ENCODE measurements at places on chromosomes 5 and 9.

DNA sequence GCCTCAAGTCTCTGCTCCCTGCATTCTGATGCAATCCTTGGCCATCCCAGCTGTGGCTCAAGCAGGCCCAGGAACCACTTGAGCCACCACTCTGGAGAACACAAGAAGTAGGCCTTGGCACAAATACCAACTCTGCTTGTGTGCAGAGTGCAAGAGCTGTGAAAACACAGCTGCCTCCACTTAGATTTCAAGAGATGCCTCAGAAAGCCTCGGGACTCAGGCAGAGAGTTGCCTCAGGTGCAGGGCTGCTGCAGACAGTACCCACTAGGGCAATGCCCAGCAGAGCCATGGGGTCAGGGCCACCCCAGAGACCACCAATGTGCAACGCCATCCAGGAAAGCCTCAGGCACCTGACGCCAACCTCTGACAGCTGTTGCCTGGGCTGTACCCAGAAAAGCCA is 82.4 kb downstream of the FREM1 start:
- DNase-seq: no peak

DNA sequence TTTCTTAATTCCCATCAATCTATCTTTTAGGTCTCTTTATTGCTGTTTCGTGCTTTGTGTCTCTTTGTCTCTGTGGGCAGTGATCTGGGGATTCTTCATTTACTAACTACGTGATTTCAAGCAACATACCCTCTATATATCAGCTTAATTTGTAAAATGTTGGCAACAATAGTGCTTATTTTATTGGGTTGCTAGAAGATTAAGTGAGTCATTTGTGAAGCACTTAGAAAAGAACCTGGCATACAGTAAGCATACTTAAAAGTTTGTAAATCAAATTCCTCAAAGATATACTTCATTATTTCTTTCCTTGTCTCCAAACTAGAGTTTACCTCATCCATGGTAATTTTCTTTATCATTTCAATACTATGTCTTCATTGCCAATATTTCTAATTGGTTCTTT is 669.7 kb downstream of the MAT2B start:
- no peak for DNase-seq

DNA sequence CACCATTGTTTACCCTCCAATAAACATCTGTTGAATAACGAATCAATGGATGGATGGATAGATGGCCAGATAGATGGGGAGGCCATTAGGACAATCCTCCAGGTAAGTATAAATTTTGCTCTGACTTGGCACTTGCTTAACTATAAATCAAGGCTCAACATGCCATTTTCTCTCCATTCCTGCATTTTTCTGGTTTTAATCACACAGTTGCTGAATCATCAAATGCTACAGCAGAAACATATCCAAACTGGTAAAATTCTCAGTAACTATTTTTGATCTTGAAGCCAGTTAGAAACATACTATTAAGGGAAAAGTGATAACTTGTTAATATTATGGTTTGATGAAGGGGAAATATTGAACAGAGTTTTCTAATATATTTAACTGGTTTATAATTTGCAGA is 71.5 kb upstream of the MTAP start:
- DNase-seq: no peak

DNA sequence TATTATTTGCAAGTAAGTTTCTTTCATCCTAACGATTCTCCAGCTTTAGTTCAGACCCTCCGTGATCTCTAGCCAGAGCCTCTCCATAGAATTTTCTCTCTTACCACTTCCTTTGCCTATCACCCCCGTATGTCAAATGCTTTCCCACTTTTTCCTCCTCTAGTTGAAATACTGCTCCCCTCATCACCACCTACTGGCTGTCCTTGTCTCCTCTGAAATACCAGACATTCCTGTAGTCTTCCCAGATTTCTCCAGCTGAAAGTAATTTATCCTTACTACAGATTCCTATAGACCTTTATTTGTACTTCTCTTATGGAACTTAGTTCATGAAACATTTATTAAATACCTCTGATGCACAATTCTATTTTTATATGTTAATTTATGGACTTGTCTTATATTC is 36.0 kb upstream of the GLIPR2 start:
- no peak for DNase-seq

DNA sequence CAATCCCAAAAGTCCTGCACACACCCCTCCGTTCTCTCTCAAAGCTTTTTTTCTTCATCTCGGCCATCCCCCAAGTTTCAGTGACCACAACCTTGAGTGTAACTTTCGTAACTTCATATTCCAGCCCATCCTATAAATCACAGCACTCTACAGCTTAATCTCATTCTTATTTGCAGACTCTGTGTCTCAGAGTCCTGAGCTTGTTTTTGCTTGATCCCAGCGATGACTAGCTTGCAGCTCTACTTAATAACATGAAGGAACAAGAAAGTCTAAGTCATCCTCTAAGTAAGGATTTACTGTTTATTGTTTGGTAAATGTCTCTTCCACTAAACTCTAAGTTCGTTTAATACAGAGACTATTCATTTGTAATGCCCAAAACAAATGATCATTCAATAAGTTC is 2.6 kb upstream of the SPDL1 start:
- no peak for DNase-seq

- no peak for DNase-seq
Observed at GRCh38 chr5:36870399-36871040, 6.0 kb upstream of the NIPBL start.

DNA sequence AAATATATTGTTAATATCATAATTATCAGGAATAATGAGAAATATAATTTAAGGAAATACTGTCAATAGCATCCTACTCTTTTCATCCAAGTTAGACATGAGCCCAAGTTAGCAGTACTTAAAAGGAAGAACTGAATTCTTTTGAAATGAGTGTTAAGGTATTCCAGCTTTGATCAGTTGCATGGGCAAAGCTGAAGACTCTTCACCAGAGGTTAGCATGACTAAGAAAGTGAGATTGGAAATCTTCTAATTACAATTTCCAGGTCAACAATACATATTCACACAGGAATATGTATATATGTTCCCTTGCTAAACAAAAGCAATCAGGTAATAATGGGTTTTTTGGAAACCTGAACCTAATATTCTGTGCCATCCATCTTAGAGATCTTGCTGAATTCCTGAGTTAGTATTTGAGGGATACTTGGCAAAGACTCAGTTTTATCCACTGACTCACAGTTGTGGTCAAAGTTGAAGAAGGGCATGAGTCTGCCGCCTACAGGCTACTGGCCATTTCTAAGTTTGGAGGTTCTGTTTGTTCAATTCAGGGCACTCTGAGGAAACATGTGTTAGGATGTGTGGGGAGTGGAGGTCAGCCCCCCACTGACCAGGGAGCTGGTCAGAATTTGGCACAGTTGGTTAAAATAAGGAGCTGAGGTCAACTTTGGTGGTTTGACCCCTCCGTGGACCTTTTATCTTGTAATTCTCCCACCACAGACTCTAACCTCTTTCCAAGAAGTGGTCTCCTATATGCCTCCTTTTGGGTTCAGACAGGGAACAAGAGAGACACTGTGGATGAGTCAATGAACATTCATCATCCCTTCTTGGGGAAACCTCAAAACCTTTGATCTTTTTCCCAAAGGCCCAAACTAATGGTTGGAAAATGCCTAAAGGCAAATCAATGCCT is 118.3 kb downstream of the PIK3R1 start:
- no peak for DNase-seq

DNA sequence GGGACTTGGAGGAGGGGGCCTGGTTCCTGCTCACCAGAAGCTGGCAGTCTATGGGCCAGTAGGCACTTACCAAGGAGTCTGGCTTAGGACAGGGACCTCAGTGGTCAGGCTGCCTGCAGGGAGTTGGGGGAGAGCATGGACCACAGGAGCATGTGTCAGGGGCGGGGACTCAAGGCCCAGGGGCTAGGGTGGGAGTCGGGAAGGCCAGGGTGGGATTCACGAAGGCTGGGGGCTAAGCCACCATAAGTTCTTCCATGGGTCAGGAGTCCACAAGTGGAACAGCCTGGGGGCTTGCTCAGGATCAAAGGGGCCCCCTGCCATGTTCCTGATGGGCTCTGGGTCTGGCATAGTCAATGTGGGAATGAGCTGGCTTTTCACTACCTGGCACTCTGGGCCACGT is 11.5 kb upstream of the SLC25A48 start:
- DNase-seq: no peak

- DNase-seq: no peak
Observed at GRCh38 chr5:166382031-166382430, 1909.4 kb upstream of the WWC1 start.

DNA sequence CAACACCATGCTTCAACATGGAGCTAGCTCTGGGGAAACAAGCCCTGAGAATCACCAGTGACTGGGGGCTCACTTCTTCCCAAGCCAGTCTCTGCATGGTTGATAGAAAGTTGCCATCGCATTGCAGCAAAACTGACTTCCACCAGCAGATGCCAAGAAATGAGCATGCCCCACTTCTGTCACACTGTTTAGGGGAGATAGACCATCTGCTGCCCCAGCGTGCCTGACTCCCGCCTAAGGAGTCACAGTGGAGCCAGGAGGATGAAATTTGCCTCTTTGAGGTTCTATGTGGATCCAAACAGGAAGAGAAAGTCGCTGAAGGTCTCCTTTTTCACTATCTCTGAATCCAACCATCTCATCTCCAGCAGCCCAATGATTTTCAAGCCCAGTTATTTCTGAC is 116.7 kb upstream of the SLIT3 start:
- DNase-seq: no peak

- DNase-seq: no peak
Observed at GRCh38 chr9:136857581-136858412, 5.7 kb downstream of the MAMDC4 start.

DNA sequence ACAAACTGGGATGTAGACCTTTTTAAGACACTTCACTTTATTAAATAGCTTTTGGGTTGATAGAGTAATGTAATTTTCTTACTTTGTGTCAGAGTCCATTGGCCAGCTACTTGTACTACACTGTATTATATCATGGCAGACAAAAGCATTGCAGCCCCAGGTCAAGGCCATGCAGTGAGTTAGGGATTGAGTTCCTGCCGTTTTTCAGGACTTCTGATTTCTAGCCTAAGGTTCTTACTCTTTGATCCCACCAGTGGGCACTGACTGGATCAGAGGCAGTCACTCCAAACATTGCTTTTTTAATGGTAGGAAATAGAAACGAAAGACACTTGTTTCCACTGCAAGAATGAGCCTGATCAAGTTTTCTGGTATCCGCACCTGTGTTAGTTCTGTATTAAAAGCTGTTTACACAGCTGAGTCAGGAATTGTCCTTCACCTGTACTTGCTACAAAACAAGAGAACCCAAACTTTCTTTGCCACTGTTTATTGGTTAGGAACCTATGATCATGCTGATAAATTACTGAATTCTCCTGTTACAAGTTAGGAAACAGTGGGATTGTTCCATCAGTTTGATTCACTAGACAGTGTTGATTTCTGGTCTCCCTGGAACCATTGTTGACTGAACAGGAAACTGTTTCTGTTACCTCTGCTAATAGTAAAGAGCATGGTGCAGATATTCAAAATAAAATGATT is 22.1 kb downstream of the LRRC70 start:
- DNase-seq: no peak

GRCh38 chr5:110085826-110086225 is 396.1 kb downstream of the MAN2A1 start:
- DNase-seq: no peak

- DNase-seq: no peak
Observed at GRCh38 chr5:38462976-38463633, 93.3 kb downstream of the LIFR start.

- no peak for DNase-seq
Observed at GRCh38 chr5:140235791-140236551, 61.0 kb downstream of the CYSTM1 start.

DNA sequence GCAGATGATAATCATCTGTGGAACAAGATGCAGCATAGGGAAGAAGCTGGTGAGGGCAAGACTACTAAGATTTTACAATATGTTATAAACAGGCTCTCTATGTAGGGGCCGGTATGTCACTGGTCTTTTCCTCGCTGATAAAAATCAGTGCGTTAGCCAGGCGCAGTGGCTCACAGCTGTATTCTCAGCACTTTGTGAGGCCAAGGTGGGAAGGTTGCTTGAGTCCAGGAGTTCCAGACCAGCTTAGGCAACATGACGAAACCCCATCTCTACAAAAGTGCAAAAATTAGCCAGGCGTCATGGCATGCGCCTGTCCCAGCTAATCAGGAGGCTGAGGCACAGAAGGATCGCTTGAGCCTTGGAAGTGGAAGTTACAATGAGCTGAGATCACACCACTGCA is 135.9 kb downstream of the TUSC1 start:
- DNase-seq: no peak

DNA sequence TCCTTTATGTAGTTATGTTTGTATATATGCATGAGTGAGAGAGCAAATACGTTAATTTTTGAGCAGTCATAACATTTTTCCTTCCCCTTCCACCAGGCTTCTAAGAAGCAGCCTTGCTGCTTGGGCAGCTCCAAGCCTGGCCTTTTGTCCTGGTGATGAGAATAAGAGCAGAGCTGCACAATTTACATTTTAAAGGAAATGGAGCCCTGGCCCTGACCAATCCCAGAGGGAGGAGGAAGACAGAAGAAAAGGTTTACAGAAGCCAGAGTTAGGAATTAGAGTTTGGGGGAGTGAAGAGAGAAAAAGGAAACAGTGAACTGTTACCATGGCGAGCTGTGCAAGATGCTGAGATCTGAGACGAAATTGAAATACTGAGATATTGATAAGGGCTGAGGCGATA is 25.3 kb upstream of the EFNA5 start:
- DNase-seq: no peak

DNA sequence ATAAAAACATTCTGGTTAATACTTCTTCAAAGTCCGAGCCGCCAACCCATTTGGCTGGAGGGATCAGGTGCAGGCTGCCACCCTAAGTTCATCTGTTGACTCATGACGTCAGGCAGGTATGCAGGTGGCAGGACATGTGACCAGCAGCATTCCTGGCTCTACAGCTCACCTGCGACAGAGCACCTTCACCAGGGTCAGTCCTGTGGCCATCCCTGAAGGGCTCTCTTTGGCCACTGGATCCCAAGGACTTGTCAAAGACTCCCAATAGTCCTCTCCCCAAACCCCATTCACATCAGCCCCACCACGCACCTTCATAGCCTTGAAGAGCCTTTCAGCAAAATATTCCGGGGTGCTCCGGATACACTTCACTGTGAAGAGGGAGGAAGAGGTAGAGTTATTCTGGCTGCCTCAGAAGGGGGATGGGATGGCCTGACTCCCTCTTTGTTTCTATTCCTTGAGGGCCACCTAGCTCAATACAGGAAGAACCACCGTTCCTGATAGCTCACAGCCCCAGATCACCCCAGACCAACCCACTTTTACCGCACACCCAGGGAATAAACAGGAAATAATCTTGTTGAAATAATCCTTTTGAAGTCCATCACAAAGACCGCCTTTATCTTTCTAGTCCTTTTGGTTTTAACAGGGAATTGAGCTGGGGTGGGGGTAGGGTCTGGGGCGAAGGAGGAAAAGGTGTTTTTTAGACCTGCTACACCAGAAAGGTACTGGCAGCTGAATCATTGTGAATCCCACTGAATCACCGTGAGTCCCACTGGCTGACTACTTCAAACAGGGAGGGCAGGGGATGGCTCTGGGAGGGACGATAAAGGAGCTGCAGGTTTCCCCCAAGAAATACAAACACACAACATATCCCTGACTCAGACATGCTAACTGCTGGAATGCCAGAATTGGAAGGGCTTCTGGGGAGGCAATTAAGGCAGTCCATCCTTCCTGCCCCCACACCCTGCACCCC is 26.4 kb downstream of the ANXA6 start:
- DNase-seq: no peak

GRCh38 chr5:31587546-31587945 is 51.4 kb upstream of the PDZD2 start:
- DNase-seq: no peak

- DNase-seq: no peak
Observed at GRCh38 chr9:96559339-96559943, 60.2 kb downstream of the CDC14B start.

GRCh38 chr5:174553556-174553955 is 170.8 kb upstream of the MSX2 start:
- no peak for DNase-seq

- DNase-seq: no peak
Observed at GRCh38 chr5:33198836-33199235, 241.9 kb upstream of the TARS1 start.
